ENCODE measurements at places on chromosomes 5 and 9.
A peak's percentile ranks its signal among the peaks of the same experiment; 100 is the strongest.

DNA sequence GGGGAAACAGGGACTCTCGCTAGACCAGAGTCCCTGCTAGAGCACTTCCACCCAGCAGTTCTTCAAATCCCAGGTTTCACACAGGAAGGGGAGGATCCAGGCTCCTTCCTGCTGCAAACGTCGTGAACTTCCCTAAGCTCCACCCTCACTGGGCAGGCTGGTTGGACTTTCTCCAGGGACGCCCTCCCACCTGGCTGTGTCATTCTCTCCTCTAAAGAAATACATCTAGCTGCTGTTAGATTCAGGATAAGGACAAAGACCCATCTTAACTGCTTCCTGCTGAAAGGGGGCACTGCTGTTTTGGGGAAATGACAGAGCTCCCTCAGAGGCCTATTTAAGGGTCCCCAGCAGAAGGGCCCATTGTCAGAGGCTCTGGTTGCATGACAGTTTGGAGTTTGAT, 230.7 kb downstream of the SEMA6A start:
- DNase-seq: no peak

- DNase-seq: no peak
Measured at GRCh38 chr9:72864327-72864726, 88.5 kb downstream of the ALDH1A1 start.

- no peak for DNase-seq
Measured at GRCh38 chr5:118687100-118687499, 301.2 kb downstream of the DTWD2 start.

GRCh38 chr5:1736889-1737711, 62.5 kb downstream of the MRPL36 start:
- no peak for DNase-seq

DNA sequence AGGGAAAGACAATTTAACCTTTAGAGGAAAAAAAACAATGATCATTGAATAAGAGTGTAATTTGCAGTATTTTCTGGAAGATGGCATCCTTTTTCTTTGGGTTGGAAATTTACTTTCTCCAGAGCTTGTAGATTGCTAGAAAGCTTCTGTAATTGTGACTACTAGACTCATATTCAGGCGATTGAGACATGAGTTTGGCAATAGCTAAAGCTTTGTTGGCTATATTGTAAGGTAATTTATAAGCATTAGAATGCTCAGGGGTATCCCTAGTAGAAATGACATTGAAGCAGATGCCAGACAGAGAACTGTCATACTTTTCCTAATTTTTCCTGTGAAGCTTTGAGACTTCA, 115.3 kb downstream of the UNC13B start:
- DNase-seq: no peak

DNA sequence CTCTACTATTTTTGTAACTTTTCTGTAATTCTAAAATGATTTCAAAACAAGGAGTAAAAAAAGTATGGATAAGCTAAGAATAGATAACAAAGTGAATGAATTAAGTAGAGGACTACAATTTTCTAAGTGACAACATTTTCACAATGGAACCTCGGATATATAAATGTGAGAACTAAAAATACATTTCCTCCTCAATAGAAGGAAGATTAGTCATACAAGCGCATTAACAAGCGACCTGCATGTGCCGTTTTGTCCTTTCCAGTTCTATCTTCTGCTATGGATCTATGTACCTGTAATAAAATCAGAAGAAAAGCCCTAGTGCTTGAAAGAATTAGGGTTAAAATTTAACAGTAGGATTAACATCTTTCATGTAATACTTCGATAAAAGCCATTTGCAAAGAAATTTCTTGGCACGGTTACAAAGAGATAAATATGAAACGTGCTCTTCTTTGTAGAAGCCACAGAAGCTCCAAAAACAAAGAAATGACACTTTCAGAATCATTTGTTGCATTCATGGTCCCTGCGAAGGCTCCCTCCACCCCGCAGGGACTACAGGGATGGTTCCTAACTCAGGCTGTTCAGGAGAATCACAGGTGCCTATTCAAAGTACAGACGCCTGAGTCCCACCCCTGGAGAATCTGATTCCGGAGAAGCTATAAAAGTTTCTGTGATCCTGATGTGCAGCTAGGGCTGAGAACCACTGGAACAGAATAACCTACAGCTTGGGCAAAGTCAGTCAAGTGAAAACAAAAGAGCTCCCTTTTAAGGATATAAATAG, 216.6 kb upstream of the EFNA5 start:
- no peak for DNase-seq

- DNase-seq: no peak
Measured at GRCh38 chr9:132144708-132145365, 17.0 kb upstream of the NTNG2 start.

DNA sequence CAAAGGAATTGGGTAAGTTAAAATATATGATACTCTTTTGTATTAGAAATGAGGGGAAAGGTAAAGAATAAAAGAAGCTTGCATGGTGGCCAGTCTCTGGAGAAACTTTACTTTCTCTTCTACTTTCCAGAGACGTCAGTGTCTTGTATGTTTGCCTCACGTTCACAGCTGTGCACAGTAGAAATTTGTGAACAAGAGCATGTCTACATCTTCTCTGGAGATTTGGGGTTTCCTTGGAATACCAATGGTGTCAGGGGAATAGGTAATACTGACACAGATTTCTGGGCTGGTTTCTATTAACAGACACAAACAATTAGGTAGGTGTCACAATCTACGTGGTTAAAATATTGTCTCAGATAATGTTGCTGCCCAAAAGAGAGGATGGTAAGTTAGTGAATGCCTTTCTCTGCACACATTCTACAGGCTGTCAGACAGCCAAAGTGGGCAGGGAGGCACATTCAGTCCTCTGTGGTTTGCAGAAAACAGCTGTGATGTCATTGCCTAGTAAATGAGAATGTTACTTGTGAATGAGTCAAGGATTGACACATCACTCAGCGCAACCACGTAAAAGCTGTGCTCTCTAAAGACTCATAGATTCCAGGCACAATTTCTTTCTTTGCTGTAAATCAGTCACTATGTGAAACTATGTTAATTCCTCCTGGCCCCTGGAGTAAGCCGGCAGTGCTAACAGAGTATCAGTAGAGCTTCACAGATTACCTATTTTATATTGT, 397.1 kb downstream of the MAN2A1 start:
- no peak for DNase-seq

- DNase-seq: no peak
Measured at GRCh38 chr5:85069659-85070640, 685.3 kb upstream of the EDIL3 start.

DNA sequence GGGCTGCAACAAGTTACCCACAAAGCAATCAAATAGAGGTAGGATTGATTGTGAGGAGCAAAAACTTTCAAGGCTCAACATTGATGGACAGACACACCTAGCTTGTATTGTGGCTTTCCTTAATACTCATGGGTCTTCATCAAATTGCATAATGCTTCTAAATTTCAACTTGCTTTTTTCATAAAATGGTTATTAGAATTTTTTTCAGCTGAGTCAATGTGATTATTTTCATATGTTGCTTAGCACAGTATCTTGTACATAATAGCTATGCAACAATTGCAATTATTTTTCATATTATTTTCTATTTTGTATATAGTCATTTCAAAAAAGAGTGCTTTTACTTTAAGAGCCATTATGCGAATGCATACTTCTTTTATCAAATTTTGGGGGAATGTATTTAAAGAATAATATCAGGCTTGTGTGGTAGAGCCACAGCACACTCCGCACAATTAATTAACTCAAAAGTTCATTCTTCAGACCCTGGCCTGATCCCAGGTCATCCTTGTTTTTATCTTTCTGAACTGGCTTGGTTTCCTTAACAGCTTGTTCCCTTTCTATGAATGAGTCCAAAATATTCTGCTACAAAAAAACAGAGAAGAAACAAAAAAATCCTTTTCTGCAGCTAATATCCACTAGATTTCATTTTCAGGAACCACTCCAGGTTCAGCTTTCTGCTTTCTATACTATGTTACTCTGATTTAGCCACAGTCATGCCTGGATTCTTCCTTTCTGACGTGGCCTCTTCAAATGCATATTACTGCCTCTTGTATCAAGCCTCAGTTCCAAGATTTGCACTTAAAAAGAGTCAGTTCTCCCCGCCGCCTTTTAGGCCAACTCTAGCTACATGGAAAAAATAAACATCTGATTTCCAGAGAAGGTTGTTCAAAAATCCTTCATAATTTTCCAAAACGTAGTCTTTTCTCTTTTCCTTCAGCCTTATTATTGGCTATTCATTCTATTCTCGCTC, 45.3 kb upstream of the CDH9 start:
- no peak for DNase-seq

GRCh38 chr5:171226096-171226754, 82.8 kb upstream of the TLX3 start:
- no peak for DNase-seq

DNA sequence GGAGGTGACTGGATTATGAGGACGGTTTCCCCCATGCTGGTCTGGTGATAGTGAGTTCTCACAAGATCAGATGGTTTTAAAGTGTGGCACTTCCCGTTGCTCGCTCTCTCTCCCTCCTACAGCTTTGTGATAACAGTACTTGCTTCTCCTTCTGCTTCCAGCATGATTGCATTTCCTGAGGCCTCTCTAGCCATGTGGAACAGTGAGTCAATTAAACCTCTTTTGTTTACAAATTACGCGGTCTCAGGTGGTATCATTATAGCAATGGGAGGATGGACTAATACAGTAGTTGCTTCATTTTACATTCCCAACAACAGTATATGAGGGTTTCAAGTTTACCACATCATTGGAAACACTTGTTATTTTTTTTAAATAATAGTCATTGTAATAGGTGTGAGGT, 937.3 kb upstream of the ARRDC3 start:
- no peak for DNase-seq

DNA sequence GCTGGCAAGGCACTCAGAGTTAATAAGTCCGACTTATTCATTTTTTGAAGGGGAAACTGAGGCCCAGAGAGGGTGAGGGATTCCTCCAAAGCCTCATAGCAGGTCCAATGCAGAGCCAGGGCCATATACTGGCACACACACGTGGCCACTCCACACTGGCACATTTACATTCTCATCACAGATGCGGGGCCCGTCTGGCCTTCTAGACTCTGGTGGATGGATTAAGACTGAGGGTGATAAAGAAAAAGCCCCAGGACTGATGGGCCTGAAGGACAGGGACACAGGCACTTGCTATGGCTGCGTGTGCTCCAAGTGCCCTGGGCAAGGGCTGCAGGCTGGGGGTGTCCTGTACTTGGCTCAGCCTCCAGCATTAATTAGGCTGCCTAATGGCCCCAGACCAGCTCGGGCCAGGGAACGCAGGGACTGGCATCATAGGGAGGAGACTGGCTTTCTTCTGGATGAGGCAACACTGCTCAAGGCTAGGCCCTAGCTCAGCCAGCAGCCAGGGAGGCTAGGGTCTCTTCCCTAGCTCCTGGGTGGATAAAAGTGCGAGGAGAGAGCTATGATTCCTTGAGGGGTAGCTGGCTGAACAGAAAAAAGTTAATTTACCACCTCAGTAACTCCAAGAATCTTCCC, 28.5 kb upstream of the CSF1R start:
- DNase-seq: no peak

GRCh38 chr5:151750121-151750520, 8.3 kb downstream of the ATOX1 start:
- no peak for DNase-seq

DNA sequence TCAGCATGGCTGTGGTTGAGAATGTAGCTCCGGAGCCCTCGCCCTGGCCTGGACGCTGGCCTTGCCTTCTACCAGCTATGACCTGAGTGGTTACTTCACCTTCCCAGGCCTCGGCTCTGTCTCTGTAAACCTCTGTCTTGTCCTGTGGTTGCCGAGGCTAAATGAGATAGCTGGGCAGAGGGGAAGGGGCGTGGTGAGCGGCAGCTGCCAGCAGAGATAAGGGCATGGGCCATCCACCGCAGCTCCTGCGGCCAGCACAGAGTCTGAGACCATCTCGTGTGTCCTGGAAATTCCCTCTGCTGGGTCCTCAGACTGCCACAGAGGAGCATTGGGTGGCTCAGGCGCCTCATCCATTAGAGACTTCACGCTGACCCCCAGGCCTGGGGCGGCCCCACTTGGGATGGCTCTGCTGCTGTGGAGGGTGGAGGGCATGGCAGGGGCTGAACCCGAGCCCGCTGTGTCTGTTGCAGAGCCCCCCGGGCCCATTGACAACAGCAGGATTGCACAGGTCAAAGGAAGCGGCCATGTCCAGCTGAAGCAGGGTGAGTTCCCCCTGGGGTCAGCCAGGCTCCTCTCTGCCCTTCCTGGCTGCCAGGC, 43.9 kb downstream of the USP20 start:
- no peak for DNase-seq

- DNase-seq: no peak
Measured at GRCh38 chr5:122465031-122465577, 153.1 kb downstream of the SNCAIP start.

GRCh38 chr5:79269733-79270166, 33.8 kb downstream of the JMY start:
- DNase-seq: no peak

DNA sequence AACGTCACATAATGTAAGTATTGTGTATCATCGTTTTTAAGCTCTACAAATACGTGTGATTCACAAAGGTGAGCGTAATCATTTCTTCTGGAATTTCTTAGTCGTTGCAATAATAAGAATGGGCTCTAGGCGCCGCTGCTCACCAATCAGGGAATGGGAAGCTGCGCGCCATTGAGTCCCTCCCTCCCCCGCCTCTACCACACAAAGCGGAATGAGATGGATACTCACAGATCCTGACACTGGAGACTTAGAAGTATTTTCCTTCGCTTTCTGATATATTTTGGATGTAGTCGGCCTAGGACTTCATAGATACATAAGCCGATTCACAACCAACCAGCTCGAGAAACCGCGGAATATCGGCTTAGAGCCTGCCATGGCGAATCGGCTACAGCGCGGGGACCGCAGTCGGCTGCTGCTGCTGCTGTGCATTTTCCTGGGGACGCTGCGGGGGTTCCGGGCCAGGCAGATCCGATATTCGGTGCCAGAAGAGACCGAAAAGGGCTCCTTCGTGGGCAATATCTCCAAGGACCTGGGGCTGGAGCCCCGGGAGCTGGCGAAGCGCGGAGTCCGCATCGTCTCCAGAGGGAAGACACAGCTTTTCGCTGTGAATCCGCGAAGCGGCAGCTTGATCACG, at the start of gene PCDHGA11:
Gene PCDHGA11 (plus strand): TSS at position 197 of the 634 bp plus-strand sequence. CDS start 177 bp downstream, at position 374.
- DNase-seq: no peak

GRCh38 chr9:98998441-98999151, 54.9 kb downstream of the COL15A1 start:
- peak; percentile 23 for DNase-seq

DNA sequence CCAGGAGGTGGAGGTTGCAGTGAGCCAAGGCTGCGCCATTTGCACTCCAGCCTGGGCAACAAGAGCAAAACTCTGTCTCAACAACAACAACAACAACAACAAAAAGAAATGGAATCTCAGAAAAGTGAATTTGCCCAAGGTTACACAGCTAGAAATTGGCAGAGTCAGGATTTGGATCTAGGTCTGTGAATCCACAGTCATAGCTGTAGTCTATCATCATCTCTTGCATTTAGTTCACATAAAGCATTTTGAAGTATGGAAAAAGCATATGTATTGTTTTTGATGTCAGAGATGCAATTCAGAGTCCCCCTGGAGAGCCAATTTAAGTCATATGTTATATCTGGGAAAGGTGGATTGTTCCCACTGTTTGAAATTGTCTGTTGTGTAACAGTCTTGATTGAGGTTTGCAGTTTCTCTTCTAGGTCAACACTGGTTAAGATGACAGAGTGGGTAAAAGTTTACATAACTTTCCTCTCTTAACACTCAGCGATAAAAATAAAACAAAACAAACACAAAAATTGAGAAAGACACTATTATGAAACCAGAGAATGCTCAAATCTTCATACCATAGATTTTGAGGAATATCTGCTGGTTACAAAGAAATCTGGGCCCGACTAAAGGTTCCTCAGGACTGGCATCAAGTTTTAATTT, 21.5 kb upstream of the GPR21 start:
- no peak for DNase-seq

GRCh38 chr9:10000669-10001068, 612.1 kb downstream of the PTPRD start:
- no peak for DNase-seq

- DNase-seq: no peak
Measured at GRCh38 chr5:132023258-132024116, 12.0 kb upstream of the ACSL6 start.

Data from NCI-H524 (cell line).